ENCODE measurements at places on chromosomes 13 and 19.
A peak's percentile ranks its signal among the peaks of the same experiment; 100 is the strongest.

DNA sequence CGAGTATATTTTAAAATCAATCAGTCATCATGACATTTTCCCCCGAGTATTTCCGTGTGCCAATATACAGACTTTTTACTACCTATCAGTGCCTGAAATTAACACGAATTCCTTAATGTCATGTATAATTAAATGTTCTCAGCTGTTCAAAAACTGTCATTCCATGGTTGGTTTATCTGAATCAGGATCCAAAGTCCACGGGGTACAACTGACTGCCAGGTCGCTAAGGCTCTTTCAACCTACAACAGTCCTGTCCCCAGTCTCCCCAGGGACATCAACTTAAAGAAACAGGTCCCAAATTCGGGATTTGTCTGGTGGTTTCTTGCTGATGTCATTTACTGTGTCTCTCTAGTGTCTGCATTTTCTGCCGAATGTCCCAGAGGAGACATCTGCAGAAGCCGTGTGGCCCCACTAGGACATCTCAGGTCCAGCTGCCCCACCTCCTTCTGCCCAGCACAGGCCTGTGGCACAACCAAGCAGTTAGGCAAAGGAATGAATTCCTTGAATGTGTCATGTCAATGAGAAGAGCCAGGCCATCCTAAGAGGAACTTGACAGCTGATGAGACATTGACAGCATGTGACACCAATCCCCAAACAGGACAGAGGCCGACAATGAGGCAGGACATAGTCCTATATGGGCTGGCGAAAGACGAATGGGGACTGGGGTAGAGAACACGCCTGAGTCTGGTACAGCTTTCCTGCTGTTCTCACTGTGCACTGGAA, 109.5 kb downstream of the STK24 start:
- no peak for DNase-seq

- no peak for DNase-seq
Measured at GRCh38 chr13:26503826-26504594, 53.5 kb upstream of the WASF3 start.

- peak; percentile 48 for DNase-seq
Measured at GRCh38 chr19:32339988-32340874, 5.2 kb upstream of the ZNF507 start.

GRCh38 chr19:33194886-33195644, 935 bp downstream of the LRP3 start:
- peak; percentile 35 for DNase-seq

DNA sequence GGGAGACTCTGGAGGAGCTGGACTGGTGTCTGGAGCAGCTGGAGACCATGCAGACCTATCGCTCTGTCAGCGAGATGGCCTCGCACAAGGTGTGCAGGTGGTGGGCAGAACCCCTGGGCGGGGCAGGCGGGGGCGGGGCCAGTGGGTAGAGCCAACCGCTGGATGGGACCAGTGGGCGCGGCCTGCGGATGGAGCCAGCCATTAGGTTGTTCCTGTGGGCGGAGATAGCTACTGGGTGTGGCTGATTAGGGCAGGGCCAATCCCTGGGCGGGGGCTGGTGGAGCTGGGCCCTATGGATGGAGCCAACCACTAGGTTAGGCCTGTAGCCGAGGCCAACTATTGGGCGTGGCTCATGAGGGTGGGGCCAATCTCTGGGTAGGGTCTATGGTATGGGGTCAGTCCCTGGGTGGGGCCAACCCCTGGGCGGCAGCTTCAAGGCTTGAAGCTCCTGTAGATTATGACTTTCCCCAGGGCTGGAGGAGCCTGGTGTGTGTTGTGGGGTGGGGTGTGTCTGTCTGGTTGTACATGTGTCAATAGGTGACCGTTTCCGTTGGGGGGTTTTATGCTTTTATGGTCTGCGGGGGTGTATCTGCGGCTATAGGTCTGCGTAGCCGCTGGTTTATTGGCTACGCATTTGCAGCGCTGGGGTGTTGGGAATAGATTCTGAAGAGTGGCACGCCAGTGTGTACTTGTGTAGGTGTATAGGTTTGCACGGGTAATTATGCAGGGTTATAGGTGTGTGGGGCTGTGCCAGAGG, 30.7 kb downstream of the PDE4A start:
- no peak for DNase-seq

DNA sequence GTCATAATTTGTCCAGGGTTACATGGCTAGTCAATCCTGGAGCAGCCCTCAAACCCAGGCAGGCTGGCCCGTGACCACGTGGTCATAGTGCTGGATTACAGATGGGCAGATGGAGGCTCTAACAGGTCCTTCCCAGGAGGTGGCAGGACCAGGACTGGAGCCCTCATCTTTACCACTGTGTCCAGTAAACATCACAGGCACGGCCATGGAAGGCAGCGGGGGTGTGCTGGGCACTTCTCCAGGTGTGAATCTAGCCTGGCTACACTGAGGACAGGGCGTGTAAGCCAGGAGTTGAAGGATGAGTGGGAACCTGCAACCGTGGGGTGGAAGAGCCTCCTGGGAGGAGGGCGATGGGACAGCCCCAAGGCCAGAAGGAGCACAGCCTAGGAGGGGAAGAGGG, 6.1 kb downstream of the CIC start:
- DNase-seq = no peak
